ENCODE measurements at places on chromosomes 3 and 15.
A peak's percentile ranks its signal among the peaks of the same experiment; 100 is the strongest.

- DNase-seq, result no peak
Measured at GRCh38 chr15:68348081-68348480, 70.5 kb downstream of the FEM1B start.

GRCh38 chr15:71931261-71931660 is 120.9 kb downstream of the NR2E3 start:
- DNase-seq, result no peak

DNA sequence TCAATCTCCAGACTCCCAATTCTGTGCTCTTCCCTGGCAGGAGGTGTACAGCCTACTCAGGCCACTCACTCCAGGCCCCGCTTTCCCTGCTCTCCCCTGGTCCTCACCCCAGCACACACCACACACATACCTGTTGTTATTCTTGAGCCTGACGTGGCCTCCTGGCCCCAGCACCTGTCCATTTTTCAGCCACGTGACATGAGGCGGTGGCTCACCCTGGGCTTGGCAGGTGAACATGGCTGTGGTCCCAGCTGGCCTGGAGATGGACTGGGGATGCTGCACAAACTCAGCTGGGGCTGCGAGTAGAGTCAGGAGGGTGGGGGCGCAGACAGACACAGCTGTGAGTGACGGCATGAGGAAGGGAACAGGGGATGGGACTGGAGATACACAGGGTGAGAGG is 27.3 kb downstream of the RNU5B-1 start:
- DNase-seq, result no peak

DNA sequence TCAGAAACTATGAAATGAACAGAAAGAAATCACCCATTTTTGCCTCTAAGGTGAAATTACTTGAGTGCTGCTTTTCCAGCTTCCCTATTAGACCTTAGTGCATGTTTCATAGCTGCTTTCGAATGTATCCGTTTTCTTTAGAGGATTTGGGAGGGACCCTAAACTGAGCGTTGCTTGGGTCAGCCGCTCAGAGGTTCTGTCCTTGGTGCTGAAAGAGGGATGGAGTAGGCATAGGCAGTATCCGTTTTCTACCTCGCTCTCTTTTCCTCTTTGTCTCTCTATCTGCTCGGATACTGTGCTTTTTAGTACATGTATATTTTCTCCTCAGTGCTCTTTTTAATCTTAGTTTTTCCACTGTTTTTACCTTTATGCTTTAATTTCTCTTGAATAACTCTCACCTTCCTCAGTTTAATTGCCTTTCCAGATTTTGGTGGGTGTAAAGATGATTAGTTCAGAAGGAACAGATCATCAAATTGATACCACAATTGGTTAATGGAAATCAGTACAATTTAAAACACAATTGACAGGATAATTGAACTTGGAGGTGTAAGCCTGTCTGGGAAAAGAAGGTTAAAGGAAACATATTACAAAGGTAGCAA is at the start of gene DRD3:
Gene DRD3, minus strand, starts transcription at position 283 of the 599 bp plus-strand sequence. CDS start 7,060 bp downstream, outside the sequence.
- peak; percentile 11 for DNase-seq

- DNase-seq, result no peak
Measured at GRCh38 chr3:108951820-108952501, 1.7 kb downstream of the GUCA1C start.

GRCh38 chr3:159380891-159381290 is 579.0 kb downstream of the MFSD1 start:
- DNase-seq, result no peak

DNA sequence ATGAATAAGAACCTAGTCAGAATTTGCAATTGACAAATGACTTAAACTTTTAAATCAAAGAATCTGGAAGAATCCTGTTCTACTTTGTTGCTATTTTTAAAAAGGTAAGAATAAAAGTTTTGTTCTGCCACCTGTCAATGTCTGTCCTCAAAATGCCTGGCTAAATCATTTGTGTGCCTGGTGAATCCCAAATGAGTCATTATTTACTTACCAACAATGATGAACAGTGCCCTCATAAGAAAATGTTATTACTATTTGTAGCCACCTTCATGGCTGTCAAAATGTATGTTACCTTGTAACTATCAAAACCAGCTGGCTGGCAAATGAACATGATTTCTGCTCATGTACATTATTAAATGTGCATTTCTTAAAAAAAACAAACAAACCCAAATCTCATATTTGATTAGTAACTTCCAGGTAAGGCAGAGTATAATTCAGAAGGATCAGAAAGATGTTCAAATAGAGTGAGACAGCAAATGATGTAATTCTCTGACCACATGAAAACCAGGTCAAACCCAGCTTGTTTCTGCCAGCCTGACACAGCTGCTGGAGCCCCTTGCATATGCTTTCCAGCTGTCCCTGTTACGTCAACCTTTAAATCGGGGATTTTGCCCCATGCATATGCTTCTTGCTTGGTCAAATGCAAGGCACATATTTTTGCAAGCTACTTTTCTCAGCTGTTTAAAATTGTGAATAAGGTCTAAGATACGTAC is 137.9 kb downstream of the SSR3 start:
- DNase-seq, result no peak

DNA sequence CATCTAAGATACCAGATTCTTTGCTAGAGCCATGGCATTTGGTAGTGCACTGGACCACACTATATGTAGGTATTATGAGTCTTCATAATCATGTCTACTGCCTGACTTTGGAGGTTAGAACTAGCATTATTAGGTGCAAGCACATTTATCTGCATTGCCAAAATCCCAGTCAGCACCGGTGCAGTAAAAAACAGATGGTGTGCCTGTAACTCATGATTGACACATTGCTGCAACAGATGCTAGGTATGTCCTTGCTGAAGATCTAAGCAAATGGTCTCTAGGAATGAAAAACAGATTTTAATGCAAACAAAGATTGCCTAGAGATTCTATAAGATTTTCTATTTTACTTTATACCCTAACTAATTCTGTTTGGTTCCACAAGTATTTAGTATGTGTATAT is 47.7 kb downstream of the MYO5A start:
- no peak for DNase-seq

DNA sequence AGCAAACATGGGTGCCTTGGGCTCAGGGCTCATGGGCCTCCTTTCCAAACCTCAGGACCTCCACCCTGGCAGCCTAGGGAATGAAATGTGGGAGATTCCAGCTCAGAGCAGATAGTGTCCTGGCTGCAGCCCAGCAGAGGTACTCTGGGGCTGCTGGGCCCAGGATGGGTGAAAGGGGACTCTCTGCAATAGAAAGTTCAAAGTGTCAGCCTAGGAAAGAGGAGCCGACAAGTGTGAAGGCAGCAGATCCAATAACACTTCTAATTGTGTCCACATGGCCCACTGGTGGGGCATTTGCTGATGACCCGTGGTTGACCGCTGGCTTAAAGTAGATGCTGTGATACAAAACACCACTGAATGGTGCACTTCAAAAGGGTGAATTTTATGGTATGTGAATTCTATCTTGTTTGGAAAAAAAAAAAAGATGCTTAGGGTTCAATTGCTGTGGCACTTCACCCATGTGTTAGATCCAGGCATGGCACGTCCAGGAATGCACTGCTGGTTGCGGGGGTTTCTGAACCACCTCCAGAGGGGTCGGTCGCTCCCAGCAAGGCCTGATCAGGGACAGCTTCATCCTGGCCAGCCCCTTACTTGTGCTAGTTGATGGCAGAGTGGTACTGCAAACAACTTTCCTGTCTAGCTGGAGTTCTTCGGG is 20.9 kb downstream of the AMOTL2 start:
- DNase-seq, result no peak

DNA sequence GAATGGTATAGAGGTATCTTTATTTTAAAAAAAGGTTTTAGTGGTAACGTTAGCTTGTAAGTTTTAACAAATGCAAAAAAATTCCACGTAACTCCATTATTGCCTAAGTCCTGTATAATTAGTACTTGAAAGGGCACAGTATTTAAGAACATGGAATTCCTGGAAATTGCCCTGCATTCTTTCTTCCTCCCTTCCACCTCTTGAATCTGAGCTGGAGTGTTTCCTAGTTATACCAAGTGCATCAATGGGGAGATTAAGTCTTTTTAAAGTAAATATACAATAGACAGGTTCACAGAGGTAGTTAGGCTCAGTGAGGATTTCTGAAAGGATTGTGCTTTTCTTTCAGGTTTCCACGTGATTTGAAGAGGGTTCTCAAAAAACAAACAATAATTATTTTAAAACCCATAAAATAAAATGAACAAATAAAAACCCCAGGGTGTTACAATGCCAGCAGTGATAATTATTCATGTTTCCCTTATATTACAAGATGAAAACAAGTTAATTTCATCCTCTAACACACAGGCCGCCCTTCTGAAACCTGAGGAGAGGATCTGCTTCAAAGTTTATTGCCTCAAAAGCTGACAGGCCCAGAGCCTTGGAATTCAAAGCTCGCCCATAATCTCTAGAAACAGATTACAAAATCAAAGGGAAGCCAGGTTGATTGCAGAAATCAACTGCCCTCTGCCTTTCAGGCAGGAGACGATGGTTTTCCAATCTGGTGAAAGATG is 128.8 kb upstream of the LMOD3 start:
- no peak for DNase-seq

DNA sequence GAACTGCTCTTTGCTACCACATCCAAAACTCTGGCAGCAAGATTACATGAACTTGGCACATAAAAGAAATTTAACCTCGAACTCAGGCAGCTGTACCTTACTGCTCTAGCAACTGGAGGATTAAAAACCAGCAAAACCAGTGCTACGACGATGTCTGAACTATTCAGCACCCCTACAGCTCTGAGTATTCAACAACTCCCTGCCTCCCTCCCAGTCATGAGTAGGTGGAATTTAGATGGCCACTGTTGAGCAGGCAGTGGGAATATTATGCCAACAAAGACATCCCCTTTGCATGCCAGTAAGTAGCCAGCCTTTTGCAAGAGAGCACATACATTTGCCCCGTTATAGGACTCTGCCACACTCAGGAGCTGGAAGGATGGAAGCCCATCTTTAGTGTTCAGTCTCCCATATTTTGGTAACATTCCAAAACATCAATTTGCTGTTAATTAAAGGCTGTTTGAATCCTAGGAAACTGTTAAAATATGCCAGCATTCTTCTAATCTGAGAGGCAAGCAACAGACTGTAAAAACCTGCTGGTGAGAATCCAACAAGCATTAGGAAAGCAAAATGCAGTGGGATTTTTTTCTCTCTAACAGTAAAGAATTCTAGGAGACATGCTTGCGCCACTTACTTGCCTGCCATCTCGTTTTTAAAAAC is 85.4 kb downstream of the ZNF385D start:
- DNase-seq, result no peak

- DNase-seq, result no peak
Measured at GRCh38 chr15:100733101-100733842, 130.9 kb downstream of the ASB7 start.

DNA sequence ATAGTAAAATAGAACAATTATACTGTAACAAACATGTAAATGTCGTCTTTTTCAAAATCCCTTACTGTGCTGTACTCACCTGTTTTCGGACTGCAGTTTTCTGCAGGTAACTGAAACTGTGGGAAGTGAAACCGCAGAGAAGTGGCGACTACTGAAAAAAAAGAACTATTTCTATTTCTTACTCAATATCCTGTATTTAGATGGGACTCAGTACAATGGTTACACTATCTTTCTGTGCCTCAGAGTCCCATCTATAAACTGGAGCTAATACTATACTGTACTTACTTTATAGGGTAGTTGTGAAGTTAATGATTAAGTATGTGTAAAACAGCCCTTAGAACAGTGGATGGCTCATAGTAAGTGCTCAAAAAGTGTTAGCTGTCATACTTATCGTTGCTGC is 14.3 kb upstream of the P2RY12 start:
- no peak for DNase-seq

DNA sequence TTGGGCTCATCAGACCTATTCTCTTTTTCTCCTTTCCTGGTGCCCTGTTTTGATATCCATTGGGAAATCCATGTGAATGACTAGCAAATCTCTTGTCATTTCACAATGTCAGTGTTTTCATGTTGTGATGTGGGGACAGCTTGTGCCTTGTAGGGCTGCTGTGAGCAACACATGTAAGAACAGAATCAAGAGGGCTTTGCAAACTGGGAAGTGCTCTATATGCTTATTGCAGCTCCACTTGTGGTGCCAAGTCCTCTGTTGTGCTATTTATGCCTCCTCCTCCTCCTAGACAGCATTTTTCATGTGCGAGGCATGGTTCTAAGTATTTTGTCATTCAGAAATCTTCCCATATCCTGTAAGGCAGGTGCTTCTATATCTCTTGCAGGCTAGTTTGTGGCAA is 56.4 kb downstream of the ZNF621 start:
- no peak for DNase-seq

- no peak for DNase-seq
Measured at GRCh38 chr3:31958701-31959152, 22.3 kb downstream of the OSBPL10 start.

DNA sequence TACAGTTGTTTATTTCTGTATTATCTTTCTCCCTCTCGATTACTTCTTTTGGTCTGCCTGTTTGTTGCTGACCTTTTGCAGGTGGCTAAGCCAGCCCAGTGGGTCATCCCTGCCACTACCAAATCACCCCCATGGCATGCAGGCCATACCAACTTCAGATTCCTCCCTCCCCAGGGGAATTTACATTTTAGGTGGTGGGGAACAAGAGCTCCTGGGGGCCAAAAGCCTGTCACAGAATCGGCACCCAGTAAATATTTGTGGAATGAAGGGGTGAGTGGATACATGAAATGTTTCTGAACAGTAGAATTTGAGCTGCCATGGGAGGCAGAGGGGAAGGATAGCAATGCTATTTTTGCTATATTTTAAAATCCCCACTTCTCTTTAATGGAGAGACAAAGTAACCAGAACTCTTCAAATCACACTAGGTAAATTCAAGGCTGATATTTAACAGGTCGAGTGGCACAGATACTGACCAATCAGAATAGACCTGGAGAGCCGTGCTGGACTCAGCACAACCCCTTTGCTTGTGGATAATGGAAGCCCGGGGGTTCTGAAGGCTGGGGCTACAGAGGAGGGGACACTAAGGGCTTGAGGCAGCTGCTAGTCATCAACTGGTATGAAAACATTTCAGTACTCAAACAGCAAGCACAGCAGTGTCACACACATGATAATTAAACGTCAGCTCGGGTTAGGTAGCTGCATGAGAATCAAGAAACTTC is 54.3 kb upstream of the SMAD3 start:
- no peak for DNase-seq

- no peak for DNase-seq
Measured at GRCh38 chr15:34802371-34802770, 7.0 kb upstream of the ACTC1 start.

DNA sequence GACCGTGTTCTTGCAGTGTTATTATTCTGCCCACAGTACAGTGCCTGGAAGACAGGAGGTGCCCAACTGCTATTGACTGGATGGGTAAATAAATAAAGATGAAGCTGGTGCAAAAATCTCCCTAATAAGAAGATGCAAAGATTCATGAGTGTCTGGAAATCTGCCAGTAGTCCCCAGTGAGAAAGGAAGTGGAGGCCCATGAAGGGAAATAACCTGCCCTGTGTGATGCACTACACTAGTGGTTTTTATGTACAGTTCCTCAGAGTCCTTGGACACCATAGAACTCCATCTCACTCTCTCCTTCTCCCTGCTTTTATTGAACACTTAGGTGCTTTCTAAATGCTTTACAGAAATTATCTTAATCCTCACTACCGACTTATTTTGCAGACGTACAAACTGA is 8.3 kb upstream of the SUCLG2 start:
- DNase-seq, result peak; percentile 48

- DNase-seq, result no peak
Measured at GRCh38 chr3:134908271-134908670, 113.2 kb downstream of the EPHB1 start.

- no peak for DNase-seq
Measured at GRCh38 chr15:85754989-85755388, 39.7 kb downstream of the KLHL25 start.

GRCh38 chr15:70037292-70037640 is 60.5 kb downstream of the TLE3 start:
- no peak for DNase-seq

GRCh38 chr3:66488492-66488891 is 12.3 kb downstream of the LRIG1 start:
- no peak for DNase-seq

- no peak for DNase-seq
Measured at GRCh38 chr3:16192176-16192811, 17.8 kb downstream of the GALNT15 start.

Measured in CD4-positive, alpha-beta T cell treated with Interleukin-4 for 4 hours (primary cell).